CD4-positive, alpha-beta memory T cell (primary cell): ENCODE measurements at places on chromosomes 6 and 20. TPM values are rescaled to one million over a fixed set of nuclear protein-coding genes. Genes with fewer than 3 reads are reported as not detected.

DNA sequence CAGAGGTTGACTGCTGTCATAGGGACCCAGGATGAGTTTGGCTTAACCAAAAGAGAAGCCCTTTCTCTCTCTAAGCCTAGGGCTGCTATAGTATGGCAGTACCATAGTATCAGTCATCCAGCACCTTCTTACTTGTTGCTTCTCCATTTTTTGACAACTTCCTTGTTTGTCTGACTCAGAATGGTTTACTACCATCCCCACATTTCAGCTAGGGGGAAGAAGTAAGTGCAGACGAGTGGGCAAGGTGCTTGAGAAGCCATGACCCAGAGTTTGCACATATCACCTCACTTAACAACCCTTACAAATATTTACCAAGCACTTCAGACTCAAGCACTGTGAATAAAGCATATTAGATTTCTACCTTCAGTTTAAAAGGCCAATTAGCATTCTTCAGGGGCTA, 289.9 kb upstream of the TSHZ2 start:
- DNase-seq = no peak

- DNase-seq = no peak
Observed at GRCh38 chr6:129710450-129711270, 683 bp upstream of the ARHGAP18 start.

DNA sequence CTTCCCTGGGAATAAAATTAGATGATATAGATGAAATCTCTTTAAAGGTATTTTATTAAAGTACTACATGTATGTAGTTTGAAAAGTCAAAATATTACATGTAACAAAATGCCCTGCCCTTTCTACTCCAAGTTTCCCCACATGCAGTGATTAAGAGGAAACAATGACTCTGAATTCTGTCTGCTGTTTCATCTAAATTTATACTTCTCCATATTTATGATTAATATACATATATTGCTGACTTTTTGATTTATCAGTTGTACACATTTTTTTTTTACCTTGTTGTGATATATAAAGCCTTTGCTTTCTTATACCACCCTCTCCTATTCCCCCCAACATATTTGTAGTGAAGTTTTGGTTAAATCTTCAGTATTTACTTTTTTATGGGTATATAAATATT, 127.9 kb downstream of the ZFAND3 start:
- no peak for DNase-seq

DNA sequence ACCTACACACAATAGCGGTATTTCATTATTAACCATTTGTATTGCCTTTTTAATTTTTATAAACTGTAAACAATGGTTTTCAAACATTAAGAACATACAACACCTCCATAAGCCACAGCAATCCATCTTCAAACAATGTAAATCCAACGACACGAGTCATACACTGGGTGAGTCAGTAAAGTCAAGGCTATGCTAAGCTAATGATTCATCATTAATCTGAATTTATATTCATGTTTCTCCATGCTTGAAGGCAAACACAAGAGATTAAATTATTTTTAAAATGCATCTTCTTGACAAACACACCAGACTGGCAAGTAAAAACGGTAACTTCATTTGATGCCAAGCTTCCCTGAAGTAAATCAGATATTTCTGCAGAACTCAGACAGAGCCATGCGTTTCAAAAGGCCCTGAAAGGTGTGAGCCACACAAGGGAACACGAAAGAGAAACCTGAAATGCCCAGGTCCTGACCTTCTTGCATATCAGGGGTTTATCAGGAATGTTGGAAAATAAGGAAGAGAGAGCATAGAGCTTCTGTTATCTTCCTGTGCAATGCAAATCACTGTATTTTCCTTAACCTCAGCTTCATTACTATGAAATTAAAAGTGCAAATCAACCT, 162.5 kb downstream of the ALDH8A1 start:
- no peak for DNase-seq

DNA sequence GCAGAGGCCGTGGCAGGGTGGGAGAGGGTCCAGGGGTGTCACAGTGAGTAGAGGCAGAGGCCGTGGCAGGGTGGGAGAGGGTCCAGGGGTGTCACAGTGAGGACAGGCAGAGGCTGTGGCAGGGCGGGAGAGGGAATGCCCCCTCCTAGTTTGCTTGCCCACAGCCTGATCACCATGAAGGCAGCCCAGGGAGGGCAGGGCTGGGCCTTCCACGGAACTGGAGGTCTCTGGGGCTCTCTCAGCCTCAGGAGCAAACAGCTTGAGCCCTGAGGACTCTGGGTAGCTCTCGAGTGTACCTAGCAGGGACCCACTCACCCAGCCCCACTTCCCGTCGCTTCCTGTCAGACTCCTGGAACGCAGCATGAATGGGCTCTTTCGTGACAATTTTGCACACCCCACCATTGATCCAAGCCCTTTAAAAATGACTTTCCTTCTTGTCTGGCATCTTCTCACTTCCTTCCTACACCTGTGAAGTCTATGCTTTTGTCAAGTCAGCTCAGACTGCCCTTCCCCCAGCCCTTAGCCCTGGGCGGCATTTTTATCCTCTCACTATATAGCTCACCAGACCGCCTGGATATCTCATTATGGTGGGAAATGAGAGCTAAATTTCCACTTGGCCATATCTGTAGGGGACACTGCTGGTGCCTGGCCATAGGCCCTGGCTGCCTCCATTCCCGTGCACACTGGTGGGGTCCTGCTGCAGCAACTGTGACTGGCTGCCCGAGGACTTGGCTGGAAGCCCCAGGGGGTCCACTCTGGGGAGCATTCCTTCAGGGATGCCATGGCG, 140.3 kb downstream of the CDC5L start:
- DNase-seq = no peak

- no peak for DNase-seq
Observed at GRCh38 chr20:33693741-33694638, 7.8 kb upstream of the E2F1 start.

DNA sequence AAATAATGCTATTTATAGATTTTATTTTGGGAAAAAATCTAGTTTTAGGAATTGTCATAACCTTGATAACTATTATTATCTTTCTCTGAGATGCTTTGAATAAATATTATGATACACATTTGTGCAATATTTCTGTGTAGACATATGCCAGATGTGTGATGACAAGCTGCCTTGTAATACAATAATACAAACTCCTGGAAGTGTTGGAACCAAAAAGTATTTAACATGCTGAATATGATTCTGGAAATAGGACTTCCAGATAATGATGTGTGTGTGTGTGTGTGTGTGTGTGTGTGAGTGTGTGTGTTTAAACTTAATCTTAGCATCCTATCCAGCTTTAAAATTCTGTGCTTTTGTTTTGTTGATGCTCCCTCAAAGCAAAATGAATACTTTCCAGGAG, 233.6 kb downstream of the ADGRB3 start:
- no peak for DNase-seq

The SLC24A3 gene
- not detected for total RNA-seq

The FOXA2 gene
- total RNA-seq = not detected

The MRPS10 gene
- 25.1 TPM for total RNA-seq
